ENCODE measurements at places on chromosomes 13 and 19. TPM values are rescaled to one million over a fixed set of nuclear protein-coding genes. Genes with fewer than 3 reads are reported as not detected.

GRCh38 chr19:30064348-30064699 is 122.3 kb downstream of the URI1 start:
- peak; percentile 87 for DNase-seq

The LINGO3 gene
- 0.15 TPM for total RNA-seq

DNA sequence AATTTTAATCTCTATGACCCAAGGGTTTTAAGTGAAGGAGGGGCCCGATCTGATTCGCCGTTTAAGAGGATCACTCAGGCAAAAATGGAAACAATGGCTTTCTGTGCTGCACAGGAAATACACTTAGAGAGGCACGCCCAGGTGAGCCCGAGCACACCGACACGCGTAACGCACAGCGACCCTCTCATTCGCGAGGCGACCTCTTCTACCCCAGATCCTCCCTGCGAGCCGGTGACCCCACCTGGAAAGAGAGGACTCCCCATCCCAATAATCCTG is 216 bp downstream of the SH2D3A start:
- no peak for DNase-seq

The NCR1 gene
- total RNA-seq = not detected

DNA sequence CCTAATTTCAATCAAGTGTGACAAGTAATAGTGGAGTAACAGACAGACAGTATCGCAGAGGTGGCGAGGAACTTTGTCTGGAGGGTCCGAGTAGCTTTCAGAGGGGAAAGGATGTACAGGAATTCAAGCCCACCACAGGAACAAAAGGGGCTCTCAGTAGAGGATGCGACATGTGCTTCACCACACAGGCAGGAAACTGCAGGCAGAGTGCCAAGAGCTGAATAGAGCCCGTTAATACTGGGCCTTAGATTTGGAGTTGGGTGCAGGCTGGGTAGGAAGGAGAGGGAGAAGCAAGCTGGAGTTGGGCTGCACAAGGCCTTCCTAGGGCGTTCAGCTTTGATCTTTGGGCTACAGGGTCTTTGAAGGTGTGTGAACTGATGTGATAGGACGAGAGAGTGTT is 1.2 kb downstream of the CCDC70 start:
- no peak for DNase-seq

The MIA gene
- 1.4 TPM for total RNA-seq

DNA sequence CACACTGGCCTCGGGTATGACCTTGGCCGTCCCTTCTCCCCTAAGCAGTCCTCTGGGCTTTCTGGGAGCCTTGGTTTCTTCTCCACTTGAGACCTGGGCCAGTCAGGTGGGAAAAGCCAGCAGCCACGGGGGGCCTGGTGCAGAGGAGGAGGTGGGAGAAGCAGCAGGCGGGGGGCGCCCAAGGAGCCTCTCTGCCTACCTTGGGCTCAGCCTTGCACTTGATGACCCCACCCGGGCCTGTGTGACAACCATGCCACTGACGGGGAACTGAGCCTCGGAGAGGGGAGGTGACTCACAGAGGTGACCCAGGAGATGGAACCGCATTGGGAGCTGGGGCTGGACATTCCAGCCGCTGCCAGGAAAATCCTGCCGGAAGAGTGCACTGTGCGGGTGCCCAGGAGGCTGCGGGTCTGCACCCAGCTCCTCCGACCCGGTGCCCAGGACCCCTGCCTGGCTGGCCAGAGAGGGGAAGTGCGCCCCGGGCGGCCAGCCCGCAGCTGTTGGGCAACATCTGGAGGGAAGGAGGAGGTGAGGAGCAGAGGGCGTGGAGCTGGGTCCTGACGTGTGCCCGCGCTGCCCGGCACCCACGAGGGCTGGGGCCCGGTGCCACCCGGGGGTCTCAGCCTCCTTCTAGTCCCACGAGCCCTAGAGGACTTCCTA is 23.4 kb upstream of the SLC7A10 start:
- peak; percentile 82 for DNase-seq

The SRRM5 gene
- total RNA-seq = 0.27 TPM

DNA sequence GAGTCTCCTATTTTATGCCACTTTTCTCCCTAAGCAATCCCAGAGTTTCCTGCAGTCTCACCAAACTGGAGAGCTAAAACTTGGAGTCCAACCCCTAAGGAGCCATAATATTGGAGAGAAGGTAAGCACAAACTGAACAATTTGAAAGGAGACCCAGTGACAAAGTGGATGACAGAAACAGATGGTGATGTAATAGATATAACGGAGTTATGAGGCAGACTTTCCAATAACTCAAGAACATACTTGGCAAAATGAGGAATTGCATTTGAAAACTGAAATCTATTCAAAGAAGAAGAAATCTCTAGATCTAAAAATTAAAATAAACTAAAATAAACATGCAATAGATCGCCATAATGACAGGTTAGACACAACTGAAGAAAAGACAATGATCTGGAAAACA is 200.9 kb upstream of the MIR17HG start:
- DNase-seq = no peak

The USP12 gene
- 23.2 TPM for total RNA-seq

DNA sequence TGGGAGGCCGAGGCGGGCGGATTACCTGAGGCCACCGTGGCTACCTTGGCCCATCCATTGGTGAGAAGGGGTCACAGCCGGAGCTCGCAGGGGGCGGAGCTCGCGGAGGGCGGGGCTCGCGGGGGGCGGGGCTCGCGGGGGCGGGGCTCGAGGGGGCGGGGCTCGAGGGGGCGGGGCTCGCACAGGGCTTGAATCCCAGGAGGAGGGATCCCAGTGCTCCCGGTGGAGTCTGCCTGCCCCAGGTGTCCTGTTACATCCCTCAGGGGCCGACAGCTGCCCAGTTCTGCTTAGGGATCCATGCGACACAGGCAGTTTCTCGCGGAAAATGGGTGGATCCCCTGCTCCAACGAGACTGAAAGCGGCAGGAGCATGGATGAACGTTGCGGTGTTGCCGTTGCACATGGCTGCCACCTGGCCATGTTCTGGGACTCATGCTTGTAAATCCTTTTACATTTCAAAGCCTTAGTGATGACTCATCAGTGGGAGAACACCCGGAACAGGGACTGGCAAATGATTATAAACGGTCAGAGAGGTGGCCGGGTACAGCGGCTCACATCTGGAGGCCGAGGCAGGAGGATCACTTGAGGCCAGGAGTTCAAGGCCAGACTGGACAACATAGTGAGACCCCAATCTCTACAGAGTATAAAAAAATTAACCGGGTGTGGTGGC is 25.1 kb downstream of the TMPRSS9 start:
- DNase-seq = no peak

DNA sequence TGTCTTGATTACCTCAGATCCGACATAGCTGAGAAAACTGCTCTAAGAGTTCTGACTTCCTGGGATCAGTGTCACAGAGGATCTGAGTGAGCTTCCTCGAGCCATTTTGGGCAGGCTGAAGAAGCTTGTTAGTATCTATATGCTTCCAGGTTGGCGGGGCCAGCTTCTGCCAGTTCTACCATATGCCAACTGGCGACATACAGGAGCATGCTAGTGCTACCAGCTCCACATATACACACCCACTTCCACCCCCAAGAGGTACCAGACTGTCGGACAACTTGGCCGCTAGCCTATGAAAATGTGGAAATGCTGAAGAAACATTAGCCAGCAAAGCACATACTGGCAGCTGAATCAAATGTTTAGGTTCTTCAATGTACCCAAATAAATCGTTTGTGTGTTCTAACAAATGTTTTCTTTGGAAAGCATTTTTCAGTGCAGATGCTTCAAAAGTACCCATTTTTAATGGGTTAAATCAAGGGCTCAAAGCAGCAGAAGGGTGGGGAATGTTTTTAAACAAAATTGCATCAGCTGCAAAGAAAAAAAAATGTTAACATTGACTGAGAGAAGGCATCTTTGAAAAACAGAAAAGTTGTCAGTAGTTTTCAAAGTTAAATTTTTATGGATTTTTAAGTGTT is 163.7 kb downstream of the KLF12 start:
- no peak for DNase-seq

DNA sequence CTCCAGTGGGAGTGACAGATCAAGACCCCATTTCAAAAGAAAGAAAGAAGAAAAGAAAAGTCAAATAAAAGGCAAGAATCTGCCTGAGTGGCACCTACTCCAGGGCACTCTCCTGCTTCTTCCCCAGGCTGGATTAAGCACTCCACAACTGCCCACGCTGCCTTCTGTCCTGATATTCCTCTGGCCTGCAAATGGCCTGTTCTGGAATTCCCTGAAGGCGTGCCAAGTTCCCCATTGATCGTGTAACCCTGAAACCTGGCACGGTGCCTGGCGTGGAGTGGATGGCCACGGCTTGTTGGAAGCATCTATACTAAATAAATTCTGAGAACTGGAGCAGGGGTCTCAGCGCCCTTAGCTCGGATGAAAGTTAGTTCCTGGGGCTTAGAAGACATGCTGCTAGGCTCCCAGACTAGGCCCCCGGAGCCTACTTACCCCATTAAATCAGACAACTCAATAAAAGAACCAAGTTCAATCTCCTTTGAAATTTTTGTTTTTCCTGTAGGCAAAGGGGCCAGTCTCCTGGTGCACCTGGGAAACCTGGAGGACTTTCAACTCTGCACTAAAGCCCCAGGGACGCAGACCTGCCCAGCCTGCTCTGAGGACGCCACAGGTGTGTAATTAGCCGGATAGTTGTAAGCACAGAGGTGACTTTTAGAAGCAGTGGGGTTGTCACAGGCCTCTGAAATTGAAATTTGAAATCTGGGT is 21.9 kb downstream of the ANKRD27 start:
- no peak for DNase-seq

GRCh38 chr19:50371914-50372475 is 4.3 kb upstream of the NR1H2 start:
- DNase-seq = no peak

DNA sequence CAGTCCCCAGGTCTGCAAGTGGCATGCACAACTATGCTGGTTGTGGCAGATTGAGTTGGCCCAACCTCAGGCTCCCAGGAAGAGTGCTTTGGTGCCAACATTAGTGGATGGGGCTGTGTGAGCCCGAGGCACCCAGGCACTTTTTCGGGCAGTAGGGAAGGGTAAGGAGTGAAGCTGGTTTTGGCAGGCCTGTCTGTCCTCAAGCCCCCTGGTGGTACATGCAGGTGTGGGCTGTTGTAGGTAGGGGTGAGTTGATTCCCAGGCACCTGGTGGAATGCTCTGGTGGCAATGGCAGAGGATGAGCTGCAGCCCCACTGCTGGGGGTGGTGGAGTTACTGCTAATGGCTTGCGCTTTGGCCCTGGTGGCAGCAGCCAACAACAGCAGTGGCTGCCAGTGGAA is 723.7 kb upstream of the SLITRK1 start:
- DNase-seq = no peak

DNA sequence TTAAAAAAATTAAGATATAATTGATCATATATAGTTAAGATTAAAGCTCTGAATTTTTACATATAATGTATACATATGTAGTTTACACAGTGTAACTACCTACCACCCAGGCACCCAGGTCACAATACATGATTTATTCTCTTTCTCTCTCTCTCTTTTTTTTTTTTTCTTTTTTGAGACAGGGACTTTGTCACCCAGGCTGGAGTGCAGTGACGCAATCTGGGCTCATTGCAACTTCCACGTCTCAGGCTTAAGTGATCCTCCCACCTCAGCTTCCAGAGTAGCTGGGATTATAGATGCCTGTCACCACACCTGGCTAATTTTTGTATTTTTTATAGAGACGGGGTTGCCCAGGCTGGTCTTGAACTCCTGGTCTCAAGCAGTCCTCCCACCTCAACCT is 18.8 kb upstream of the CLASRP start:
- no peak for DNase-seq

DNA sequence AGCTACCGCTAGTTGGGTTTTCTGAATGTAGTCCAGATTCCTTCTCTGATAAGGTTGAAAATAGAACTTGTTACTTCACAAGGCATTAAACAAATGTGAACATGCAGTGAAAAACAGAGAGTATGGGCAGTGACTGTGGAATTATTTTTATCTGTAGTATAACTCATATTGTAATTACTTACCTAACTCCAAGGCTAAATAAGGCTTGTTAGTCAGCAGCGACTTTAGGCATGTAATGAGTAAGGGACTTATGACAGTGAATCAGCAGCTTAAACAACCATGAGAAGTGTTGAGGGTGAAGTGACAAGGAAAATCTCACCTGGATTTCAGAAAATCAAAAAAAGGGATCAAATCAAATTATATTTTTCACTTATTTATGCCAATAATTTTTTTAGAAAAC is 1719.5 kb upstream of the MIR17HG start:
- DNase-seq = no peak

DNA sequence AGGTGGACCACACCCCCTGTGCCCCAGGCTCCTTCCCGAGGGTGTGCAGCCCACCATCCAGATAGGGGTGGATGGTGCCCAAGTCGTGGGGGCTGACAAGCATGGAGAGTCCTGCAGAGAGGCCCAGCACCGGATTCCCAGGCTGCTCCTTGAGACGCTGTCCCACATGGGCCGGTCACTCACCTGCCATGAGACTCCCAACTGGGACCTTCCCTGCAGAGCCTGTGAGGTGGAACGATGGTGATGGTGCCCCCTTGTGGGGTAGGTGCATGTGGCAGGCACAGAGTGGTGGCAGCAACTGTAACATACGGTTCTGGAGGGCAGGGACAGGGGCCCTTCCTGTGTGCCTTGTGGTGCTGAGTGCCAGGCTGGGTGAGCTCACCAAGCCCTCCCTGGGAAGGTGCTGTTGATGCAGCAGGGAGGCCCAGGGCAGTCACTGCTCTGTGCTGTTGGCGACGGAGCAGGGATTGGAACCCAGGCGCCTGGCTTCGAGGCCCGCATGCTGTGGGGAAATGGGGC is 33.1 kb downstream of the PPP1R37 start:
- DNase-seq = no peak

DNA sequence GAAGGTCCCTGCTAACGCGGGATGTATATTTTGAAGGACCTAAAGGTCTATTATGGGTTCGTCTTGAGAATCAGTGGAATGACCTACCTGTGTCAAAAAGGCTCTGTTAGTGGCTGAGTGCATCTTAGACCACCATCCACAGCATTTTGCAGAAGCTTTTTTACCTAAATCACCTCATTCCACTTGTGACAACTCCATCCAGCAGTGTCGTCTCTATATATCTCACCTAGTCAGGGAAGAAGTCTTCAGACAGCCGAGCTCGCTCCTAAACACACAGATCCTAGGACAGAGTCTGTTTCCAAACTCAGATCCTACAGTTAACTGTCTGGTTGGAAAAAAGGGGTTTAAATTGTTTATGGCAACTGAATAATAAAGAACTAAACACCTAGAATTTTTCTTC is 33.7 kb downstream of the COL4A1 start:
- DNase-seq = no peak

The PPP1R13L gene
- total RNA-seq = 67.2 TPM

The ANGPTL4 gene
- total RNA-seq = 143 TPM

DNA sequence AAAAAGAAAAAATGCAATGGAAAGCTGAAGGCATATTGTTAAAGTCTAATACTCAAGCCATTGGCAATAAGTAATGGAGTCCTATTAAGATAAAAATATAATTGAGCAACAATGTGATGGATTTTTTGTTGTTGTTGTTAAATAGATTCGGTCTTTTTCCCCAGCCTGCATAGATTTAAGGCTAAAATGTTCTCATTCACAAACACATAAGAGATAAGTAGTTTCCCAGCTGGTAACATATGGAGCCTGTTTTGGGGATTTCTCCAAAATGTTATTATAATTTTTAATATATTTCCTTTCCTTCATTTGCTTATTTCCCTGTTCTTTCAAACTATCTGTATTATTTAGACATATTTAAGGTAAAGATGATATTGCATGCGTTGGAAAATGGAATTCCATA is 1149.1 kb upstream of the PRR20A start:
- DNase-seq = no peak

GRCh38 chr19:31500946-31501345 is 151.7 kb upstream of the TSHZ3 start:
- DNase-seq = no peak

GRCh38 chr19:45539459-45539858 is 32.2 kb downstream of the VASP start:
- DNase-seq = no peak

GRCh38 chr13:42110410-42111155 is 62.1 kb downstream of the DGKH start:
- no peak for DNase-seq

The PGLYRP1 gene
- total RNA-seq = not detected

The ZNF497 gene
- total RNA-seq = 0.65 TPM

Measured in chondrocyte (in vitro differentiated cells).